Activated naive CD4-positive, alpha-beta T cell (primary cell): ENCODE measurements at places on chromosomes 5 and 9.

DNA sequence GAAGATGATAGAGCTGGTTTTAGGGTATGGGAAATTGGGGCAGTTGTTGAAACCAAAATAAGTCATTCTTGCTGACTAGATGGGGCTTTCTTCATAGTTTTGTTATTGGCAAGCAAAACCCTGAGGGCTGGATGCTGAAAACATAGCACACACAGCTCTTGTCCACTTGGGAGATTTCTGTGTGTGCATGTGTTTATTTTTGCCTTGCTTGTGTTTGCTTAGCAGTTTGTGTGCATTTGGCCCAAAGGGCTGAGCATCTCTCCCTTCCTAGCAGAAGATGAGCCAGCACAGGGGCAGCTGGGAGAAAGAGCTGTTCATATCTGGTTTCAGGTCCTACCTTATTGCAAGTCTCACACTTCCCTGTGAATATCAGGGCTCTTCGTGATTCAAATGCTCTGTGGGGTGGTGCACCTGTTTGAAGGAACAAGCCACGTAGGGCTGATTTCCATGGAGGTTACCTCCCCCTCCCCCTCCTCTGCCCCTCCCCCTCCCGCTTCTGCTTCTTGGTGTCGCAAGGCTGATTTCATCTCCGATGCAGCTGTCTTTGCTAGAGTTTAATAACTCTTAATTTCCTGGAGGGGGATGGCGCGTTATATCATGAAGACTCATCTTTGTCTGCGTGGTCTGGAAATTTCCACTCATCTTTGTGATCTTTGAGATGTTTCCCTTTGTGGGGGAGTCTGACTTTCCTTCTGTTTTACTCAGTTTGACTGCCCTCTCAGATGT is 296.5 kb downstream of the ARHGAP26 start:
- no peak for DNase-seq

DNA sequence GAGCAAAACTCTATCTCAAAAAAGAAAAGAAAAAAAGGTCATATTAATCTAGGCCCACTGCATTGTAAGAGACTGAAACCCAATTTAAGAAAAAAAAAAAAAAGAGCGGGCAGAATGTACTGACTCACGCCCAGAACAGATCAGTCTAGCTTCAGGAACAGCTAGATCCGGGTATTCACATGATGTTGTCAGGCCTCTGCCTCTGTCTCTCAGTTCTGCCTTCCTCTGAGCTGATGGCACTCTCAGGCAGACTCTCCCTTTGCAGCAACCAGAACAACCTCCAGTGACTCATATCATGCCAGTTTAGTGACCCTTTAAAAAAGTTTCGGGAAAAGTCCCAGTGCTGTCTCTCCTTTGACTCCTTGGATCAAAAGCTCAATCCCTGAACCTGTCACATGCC is 53.0 kb downstream of the NEURL1B start:
- DNase-seq: no peak

- DNase-seq: no peak
Observed at GRCh38 chr5:69083412-69083811, 10.4 kb upstream of the SLC30A5 start.

DNA sequence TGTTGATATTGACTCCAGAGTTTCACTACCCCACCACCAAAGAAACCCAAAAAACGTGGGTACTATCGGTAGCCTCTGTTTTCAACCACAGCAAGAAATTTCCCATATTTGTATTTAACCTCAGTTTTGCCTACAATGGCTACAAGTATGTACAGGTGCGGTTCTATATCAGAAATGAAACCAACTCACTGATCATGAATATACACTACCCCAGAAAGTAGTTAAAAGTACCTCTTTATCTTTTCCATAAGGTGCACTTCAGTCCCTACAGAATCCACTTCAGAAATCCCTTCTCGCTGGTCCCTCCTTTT is 140.6 kb upstream of the SLC12A2 start:
- DNase-seq: no peak

- DNase-seq: no peak
Observed at GRCh38 chr5:151570512-151571269, 20.4 kb downstream of the FAT2 start.

DNA sequence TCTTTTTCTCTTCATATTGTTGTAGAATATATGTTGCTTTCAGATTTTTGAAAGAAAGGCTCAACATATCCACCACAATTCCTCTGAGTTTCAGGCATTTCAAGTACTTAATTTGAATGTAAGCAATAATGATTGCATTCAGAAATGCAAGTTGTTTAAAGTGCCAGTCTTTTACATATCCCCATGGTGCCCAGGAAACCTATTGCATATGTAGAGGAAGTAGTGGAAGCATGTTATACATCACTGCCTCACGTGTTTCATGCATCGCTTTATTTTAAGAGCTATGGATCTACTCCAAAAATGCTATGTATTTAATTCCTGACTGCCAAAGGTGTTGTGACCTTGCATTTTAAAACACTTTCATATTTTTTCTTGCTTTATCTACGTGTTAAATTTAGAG is 28.1 kb downstream of the CPEB4 start:
- DNase-seq: no peak

DNA sequence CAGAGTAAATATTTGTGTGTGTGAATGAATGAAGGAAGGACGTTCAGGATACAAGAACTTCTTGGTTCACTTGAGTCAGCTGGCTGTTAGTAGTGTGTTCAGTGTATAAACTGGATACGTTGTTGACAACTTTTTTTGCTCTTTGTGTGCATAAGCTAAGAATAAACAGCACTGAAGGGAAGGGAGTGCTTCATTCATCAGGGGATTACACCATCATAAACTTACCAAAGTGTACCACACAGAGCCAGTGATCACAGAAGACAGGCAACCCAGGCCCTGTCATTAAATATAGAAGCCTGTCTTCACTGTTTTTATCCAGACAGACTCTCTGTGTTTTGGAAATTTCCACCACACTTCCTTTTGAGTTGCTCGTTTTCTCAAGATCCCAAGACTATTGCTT is 55.5 kb upstream of the MEF2C start:
- no peak for DNase-seq

DNA sequence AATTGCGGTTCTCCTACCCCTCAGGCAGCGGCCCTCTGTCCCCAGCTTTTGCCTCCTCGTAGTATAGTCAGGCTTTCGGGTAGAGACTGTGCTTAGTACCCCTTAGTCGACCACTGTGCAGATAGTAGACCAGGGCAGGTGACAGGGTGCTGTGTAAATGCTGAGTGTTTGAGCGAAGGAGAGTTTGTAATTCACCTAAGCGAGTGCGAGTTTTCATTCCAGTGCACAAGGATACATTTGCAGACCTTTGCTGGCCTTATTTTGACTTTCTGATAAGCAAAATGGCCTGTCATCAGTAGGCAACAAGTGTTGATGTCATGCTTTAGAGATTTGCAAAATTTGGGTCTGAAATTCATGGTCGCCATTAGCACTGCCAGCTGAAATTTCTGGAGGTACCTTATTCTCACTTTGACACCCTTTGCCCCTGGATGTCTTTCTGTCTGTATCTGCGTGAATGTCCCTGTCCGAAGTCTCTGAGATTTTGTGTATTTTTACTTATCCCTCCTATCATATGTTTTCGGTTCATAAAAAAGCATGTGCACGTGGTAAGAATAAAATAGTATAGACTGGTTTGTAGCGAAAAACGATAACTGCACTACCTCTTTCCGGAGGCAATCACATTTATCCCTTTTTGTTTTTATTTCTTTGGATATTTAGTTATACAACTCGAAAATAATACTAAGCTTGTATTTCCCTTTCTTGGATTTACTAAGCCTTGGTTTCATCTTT is 1.9 kb downstream of the LMNB1 start:
- no peak for DNase-seq

GRCh38 chr9:126298063-126298801 is 28.4 kb upstream of the MVB12B start:
- DNase-seq: no peak

DNA sequence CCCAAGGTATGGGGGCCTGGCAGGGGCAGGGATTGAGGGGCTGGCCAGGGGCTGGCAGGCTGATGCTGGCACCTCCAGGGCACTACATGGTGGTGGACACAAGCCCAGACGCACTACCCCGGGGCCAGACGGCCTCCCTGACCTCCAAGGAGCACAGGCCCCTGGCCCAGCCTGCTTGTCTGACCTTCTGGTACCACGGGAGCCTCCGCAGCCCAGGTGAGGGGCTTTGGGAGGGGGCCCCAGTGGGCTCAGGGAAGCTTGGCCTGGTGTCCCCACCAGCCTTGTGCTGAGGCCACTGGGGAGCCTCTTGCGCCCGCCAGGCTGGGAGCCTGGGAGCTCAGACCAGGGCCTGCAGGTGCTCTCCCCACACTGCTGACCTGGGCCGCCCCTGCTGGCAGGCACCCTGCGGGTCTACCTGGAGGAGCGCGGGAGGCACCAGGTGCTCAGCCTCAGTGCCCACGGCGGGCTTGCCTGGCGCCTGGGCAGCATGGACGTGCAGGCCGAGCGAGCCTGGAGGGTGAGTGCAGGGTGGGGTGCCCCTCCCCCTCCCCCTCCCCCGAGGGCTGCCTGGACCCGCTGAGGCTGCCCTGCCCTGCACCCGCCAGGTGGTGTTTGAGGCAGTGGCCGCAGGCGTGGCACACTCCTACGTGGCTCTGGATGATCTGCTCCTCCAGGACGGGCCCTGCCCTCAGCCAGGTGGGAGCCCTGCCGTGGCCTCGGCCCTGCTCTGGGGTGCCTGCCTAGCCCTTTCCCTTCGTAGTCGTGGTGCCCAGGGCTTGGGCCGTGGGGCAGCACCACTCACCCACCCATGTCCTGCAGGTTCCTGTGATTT is 5.7 kb downstream of the MAMDC4 start:
- DNase-seq: no peak

DNA sequence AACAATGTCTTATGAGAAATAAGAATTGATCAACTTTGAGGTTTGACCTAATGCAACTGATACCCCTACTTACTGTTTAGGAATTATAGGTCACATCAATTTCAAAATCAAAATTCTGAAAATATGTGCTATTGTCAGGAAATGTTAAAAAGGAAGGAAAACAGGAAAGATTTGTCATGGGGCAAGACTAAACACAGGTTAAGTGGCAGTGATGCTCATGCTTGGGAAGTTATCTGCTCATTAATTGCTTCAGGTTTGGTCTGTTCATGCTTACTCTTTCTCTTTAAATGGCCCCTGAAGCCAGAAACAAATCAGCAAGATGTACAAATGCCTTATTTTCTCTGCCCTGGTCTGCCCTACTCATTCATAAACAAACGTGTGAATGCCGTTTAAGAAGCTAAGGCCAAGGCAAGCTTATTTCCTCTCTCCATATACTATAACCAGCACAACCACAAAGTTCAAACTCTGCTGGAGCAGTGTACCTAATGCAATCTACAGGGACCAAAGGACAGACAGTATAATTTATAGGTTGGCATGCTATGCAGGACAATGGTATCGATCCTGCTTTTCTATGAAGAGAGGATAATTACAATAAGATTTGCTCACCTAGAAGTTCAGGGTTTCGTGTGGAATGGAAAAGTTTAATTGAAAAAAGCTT is 177.2 kb downstream of the GNAQ start:
- no peak for DNase-seq

GRCh38 chr5:56176155-56176798 is 56.9 kb downstream of the ANKRD55 start:
- DNase-seq: no peak

DNA sequence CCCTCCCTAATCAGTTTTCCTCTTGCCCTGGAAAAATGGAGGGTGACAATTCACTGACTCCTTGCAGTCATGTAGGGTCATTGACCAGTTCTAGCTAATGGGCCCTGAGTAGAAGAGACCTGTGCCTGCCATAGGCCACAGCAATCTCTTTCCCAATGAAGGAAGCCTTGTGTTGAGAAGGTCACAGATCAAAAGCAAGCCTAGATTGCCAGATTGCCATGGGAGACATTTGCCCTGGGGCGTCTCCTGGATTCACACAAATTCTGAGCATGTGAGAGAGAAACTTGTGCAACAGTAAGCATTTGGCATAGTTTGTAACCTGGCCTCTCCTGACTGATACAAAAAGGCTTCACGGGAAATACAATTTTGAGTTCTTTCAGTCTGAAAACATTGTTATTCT is 148.0 kb downstream of the NUDT12 start:
- DNase-seq: no peak

GRCh38 chr5:71537687-71538086 is 49.5 kb upstream of the MCCC2 start:
- DNase-seq: no peak

GRCh38 chr5:31232273-31232888 is 38.9 kb downstream of the CDH6 start:
- DNase-seq: no peak
